Activated CD8-positive, alpha-beta memory T cell treated with anti-CD3 and anti-CD28 coated beads for 24 hours (primary cell): ENCODE measurements at places on chromosomes 4 and X.

GRCh38 chr4:115790812-115791211 is 677.4 kb upstream of the NDST4 start:
- DNase-seq: no peak

DNA sequence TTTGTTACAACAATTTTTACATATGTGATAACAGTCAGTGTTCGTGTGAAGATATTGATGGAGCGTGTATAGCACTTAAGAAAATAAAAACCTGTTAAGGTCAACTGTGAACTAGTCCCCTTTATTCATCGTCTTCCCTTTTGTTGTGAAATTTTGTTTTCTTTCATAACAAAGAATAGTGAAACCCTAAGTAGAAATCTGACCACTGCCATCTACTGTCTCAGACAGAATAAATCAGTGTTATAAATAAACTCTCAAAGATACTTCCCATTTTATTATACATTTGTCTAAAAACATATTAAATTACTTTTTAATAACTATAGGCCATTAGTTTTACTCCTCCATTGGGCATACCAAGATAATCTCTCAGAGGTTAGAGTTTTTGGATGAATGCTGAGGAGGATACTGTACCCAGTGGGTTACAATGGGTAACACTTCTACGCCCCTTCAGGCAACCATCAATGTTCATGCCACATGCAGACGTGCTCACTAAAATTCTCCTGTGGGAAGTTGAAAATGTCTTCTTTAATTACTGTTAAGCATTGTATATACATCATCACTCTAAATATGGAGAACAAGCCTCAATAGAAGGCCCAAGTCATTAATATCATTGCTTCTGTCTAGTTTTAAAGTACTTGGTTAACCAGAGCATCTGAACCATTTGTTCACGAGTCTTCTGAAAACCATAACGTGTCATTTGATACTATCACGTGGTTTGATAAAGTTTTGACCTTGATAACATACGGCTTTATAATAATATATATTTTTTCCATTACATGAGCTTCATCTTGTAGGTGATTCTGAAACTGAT is 171.2 kb downstream of the TMA16 start:
- DNase-seq: no peak

GRCh38 chr4:163391756-163392155 is 48.1 kb downstream of the NPY5R start:
- DNase-seq: no peak

DNA sequence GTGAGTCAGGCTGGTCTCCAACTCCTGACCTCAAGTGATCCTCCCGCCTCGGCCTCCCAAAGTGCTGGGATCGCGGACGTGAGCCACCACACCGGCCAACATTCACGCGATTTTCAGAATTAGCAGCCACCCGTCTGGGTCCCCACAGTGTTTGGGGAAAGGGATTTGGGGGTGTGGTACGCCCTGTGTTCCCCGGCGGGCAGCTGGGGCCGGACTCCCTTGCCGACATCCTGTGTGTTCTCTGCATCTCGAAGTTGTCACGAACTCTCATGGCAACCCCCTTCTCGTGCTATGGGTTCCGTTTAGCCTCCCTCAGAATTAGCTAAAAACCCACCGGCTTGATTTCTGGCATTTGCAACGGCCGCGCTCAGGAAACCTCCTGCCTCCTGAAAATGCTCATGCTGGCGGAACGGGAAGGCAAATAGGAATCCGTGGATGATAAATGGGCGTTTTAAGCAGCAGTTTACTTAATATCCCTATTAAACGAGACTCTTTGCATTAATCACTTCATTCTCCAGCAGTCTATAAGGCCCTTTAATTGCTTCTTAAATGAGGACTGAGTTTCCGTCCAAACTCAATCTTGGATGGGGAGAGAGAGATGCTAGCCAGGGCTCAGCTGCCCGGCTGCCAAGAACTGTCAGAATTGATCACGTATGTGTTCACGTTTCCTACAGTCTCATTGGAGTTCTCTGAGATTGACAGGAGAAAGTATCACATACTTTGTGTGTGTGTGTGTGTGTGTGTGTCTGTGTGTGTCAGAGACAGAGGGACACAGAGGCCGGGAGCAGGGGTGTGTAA is 78.9 kb upstream of the PPP2R3B start:
- no peak for DNase-seq

- DNase-seq: no peak
Observed at GRCh38 chrX:23737413-23737812, 5.7 kb downstream of the ACOT9 start.

DNA sequence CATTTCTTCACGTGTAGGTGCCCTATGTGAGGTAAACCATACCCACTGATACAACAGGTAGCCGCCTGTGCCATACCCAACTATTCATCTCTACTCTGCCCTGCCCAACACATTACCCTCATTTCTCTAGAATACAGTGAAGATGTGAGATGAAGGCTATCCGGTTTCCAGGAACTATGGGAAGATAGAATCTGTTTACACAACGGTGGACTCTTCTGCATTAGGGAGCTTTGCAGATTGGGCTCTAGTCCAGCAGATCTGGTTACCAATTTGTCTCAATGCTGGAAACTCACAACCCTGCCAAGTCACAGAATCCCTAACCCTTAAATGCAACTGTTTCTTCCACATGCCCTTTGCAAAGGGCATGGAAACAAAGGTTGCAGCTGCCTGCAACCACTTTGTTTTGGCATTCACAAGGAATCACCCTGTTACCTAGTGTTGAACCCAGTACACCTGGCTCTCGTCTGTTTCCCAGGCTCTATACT is 6.4 kb upstream of the SLAIN2 start:
- DNase-seq: no peak

DNA sequence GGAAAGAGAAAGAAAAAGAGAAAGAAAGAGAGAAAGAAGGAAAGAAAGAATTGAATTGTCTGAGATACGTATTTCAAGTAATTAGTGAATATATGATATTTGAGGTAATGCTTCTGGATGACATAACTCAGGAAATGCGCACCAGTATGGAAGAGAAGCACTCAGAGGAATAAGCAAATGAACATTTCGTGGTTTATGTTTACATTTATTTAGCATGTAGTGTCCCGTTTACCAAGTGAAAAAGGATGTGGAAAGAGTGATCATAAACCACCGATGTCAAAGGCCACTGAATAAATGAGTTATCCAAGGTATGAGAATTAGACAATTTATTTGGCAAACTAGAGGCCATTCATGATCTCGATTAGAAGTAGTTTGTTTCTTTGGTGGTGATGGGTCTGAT is 200.4 kb downstream of the ARAP2 start:
- no peak for DNase-seq

GRCh38 chr4:87824352-87824751 is 8.4 kb upstream of the MEPE start:
- no peak for DNase-seq

- DNase-seq: no peak
Observed at GRCh38 chrX:26215869-26216268, at the start of gene MAGEB5. Gene MAGEB5, plus strand, starts transcription at chrX:26216169. Its CDS starts 1,133 bp downstream, at chrX:26217302.

- no peak for DNase-seq
Observed at GRCh38 chrX:40439625-40440532, 140.9 kb upstream of the ATP6AP2 start.

DNA sequence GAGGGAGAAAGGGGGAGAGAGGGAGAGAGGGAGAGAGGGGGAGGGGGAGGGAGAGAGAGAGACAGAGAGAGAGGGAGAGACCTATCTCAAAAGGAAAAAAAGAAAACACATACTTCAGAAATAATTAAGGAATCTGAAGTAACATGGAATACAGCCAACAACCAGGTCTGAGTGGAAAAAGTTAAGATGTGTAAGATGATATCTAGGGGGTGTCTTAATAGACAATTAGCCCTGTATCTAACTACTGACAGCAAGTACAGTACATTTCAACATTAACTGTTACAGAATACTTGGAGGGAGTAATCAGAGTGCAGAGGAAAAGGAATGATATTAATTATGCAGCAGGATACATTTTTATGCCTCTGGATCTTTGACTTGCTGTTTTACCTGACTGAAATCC is 22.4 kb downstream of the NUP54 start:
- DNase-seq: no peak

GRCh38 chr4:142713282-142714030 is 132.6 kb downstream of the INPP4B start:
- DNase-seq: no peak

- DNase-seq: peak; percentile 84
Observed at GRCh38 chr4:174522183-174523024, at the start of gene HPGD. Gene HPGD, minus strand, starts transcription at chr4:174522488. Its CDS starts 37 bp downstream, at chr4:174522451.

DNA sequence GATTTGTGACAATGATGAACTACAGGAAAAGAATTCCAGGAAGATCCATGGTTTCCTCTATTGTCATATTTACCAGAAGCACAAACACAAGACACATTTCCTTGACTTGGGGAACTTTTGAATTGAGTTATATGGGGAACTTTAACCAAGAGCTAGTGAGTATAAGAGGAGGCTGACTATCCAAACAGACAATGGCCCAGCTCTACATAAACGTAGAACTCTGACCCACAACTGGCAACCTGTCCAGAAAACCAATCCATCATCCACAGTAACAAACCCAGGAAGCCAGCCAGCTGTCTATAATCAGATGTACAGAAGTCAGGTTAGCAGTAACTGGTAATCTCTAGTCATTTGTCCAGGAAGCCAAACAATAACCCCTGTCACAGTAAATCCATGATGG is 167.0 kb upstream of the CPEB2 start:
- DNase-seq: no peak

DNA sequence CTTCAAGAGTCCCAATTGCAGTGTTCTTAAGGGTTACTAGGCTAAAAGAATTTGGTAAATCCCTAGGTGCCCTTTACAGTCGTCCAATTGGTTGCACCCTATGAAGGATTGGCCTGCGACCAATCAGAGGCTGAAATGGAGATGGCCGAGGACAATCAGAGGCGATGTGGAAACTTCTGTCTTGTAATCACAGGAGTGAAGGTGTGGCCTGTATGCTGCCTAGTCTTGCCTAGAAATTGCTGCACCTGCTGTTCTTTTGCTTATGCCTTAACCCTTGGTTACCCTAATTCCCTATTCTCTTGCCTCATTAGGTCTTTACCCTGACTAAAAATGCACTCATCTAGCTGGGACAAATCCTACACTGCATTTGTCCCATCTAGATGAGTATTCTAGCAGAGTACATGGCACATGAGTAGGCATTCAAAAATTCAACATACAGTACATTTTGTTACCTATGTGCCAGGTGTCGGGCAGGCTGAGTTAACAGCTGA is 1.0 kb upstream of the DCK start:
- no peak for DNase-seq

- DNase-seq: no peak
Observed at GRCh38 chrX:42530027-42530426, 247.9 kb downstream of the PPP1R2C start.

DNA sequence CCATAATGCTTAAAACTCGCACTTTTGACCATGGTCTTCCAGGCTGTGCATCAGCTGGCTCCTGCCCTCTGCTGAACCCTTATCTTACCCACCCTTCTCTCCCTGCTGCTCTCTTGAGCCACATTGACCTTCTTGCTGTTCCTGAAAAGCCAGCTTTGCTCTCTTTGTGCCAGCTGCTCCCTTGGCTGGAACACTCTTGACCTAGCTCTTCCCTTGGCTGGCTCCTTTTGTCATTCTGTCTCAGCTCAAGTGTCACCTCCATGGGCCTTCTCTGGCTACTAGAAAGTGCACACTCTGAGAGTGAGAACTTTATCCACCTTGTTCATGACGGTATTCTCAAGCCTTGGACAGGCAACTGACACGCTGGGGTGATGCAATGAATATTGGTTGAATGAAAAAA is 112.1 kb downstream of the MGST2 start:
- DNase-seq: no peak

DNA sequence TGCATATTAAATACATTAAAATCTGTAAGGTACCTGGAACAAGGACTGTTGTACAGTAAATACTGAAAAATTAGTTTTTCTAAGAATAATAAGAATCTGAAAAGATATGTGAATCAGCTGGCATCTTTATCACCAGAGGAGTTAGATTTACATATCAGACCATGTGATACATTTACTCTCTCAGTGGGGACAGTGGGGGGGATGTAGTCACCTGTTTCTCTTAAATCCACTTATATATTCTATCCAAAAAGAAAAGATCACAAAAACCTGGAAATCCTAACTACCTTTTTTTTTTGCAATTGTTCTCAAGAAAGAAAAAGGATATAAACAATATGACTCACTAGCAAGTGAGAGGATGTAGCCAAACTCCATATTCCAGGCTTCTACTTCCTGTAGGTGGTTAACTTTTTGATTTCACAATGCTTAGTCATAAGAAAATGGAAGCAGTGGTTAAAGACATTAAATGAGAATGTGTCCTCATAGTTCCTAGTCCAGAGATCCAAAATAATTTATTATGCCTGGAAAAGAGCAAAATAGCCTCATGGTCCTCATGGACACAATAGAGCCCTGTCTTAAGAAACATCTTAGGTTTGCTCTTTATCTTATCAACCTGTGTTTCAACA is 22.5 kb upstream of the MYOZ2 start:
- no peak for DNase-seq

- no peak for DNase-seq
Observed at GRCh38 chrX:125998432-125998831, 167.7 kb downstream of the DCAF12L2 start.

- no peak for DNase-seq
Observed at GRCh38 chr4:113674251-113674650, 87.3 kb downstream of the CAMK2D start.

DNA sequence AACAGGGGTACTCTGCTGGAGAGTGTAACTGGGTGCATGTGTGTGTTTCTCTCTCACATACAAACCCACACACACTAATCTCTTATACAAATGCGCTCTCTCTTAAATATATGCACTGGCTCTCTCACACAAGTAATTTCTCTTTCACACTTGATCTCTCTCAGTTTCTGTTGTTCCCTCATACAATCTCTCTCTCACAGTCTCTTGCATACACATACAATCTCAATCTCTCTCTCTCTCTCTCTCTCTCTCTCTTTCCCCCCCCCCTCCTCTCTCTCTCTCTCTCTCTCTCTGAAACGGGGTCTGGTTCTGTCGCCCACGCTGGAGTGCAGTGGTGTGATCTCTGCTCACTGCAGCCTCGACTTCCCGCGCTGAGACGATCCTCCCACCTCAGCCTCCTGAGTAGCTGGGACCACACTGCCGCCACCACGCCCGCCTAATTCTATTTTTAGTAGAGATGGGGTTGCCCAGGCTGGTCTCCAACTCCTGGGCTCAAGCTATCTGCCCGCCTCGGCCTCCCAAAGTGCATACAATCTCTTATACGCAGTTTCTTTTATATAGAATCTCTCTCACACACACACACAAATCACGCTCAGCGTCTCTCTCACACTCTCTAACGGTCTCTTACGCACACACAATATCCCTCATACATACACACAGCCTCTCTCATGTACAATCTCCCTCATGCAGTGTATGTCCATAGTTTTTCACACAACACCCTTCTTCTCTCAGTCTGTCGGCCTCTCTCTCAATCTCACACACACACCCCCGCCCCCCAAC is 518 bp upstream of the FAM241A start:
- no peak for DNase-seq
